ENCODE measurements at places on chromosomes 16 and 17.
A peak's percentile ranks its signal among the peaks of the same experiment; 100 is the strongest.

DNA sequence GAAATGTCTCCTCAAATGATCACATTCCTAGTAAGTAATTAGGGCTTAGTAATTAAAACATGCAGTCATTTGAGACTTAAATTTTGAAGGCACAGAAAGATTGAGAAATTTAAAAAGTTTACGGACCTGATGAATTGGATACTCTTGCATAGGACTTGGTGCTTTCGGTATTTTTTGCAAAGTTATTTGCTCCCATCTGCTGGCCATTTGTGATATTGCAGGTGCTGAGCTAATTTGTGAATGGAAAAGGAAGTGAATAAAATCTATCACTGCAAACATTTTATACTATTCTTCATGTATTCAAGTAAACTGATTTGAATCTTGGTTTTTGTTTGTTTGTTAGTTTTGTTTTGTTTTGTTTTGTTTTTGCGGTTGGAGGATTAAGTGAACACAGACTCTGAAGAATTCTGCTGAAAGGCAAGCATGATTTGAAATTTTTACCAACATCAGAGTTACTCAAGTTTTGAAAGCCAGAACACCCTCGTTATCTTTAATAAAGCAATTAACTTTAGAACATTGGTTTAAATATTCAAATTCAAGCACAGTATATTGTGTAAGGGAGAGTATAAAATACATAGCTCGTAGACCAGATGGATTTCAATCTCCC is 689.5 kb upstream of the RBFOX1 start:
- DNase-seq = peak; percentile 44

DNA sequence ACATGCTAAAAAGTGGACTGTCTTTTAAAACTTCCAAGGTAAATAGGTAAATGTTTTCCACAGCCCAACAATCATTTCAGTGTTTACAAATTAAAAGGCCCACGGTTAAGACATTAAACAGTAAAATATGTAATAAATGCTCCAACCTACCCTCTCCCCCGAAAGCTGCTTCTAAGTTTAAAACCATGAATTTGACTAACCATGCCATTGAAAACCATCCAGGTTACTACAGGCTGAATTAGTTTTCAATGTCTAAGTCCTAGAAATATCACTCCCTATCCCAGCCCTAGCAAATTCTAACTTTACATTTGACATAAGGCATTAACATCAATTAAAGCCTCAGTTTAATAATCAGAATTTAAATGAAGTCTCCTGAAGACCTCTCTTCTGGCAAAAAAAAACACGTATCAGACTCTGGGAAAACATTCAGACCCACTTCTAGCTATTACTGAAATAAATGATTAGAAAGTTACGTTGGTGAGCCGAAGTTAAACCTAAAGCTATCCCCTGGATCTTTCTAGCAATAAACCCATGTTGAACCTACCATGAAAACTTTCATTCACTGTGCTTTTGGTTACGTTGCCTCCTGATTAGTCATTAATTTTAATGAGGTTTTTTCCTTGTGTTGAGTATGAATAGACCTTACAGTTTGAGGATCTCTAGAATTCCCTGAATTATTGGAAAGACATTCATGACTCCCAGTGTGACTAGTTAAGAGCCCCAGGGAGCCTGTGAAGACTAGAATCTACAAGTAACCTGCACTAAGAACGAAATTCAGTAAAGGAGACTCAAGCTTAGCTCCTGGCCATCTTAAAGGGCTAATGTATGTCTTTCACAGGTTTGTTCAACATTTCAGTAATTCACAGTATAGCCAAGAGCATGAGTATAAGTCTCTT is 1.7 kb upstream of the POLG2 start:
- DNase-seq = no peak

- DNase-seq = no peak
These were observed 97.9 kb downstream of the HS3ST3B1 start for GRCh38 chr17:14398766-14399165.

DNA sequence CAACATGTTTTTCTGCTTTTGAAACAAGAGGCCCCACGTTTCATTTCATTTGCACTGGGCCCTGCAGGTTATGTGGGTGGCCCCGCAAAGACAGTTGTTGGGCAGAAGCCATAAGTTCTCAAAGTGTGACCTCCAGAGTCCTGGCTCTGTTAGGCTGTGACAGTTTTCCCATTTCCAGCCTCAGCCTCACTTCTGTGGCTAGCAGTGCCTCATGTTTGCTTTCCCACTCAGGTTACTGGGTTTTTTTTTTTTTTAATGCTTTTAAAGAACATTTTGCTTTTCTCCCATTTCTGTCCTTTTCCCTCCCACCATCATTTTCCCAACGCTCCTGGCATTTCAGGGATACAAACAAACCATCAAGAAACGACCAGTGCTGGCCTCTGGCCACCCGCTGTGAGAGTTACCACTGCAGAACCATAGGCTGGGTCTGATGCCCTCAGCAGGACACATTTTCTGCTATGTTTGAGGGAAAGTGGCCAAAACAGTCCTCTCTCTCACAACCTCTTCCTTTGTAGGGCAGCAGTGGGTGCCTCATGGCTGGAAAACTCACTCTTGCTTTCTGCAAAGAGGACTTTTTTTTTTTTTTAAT is 159.0 kb upstream of the MPHOSPH6 start:
- DNase-seq = no peak

DNA sequence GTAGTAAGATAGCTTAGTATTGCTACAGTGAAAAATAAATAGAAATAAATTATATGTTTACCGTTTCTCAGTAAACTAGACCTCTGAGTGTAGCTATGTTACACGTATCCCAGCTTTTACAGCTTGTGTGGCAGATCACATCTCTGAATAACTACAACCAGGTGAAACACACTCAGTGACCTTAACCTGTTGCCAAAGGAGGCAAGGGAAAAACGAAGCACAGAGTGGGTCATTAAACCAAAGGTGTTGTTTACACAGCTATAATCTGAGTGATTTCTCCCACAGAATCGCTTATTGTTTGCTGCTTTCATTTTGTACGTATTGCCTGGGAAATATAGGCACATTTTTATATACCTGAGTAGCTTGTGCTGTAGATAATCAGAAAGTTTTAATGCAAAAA is 688.2 kb upstream of the KIF2B start:
- no peak for DNase-seq

DNA sequence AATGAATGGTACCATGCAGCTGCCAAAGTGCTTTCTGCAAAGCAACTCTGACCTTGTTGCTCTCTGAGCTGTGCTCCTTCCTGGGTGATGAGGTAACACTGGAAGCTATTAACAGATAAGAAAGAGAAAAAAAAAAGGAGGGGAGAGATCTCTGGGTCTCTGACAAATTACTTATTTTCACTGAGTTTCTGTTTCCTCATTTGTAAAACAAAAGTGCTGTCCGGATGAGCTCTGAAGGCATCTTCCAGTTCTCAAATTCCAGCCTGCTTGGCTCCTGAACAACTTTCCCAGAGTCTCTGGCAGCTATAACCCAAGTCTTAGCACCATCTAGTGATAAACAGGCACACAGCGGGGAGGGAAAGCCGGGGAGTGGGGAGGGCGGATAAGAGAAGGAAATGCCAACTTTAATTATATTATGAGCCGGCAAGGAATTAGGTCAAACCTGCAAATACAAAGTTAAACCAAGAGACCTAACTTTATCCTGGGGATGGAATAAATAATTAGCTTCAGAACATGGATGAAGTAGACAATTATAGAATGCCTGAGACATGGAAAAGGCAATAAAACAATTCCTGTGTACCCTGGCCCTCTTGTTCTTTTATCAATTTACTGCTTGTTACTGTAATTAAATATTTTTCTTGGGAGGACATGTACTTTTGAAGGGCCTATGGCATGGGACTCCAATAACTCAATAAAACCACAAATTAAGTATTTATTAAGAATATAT is 61.3 kb upstream of the KIFC3 start:
- peak; percentile 78 for DNase-seq

DNA sequence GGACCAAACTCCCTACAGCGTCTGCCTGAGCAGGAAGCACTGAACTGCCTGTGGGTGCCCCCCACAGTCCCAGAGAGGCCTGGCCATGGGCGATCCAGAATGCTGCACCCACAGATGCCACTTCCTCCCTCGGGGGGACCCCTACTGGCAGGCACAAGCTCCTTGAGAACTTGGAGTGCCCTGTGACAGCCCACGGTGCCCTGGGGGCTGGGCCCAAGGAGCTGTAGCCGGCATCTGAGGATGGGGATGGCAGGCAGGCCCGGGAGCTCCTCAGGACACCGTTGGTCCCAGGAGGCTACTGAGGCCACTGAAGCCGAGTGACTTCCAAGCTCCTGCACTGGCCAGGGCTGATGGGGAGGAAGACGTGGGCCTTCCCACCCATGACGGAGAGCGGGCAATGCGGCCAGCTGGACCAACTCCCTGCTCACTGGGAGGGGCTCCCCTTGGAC is 15.1 kb upstream of the RASD1 start:
- no peak for DNase-seq

GRCh38 chr16:53708490-53708889 is 4.5 kb downstream of the FTO start:
- no peak for DNase-seq

DNA sequence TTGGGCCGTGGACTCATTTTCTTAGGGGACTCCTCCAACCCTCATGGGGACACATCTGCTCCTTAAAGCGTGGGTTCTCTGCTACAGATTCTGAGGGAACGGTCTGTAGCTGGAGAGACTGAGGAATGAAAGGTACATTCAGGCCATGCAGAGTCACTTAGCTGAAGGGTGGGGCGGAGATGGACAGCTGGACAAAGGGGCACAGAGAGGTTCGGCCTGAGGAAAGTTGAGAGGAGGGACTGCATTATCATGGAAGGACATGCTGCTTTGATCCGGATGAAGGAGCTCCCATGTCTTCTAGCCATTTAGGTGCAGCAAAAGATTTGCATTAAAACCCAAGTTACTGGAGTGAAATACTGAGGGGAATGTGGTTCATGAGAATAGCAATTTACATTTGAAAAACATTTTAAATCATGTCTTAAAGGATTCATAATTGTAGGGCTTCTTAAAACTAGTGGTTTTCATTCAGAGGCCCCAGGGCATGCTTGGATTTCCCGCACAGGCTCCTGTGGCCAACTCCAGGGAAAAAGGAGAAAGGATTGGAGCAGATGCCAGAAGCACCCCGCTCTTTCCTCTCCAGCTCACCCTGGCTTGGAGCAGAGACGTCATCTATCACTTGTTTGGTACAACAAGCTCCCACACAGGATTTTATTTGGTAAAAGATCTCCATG is 54.2 kb downstream of the CDRT4 start:
- DNase-seq = no peak

DNA sequence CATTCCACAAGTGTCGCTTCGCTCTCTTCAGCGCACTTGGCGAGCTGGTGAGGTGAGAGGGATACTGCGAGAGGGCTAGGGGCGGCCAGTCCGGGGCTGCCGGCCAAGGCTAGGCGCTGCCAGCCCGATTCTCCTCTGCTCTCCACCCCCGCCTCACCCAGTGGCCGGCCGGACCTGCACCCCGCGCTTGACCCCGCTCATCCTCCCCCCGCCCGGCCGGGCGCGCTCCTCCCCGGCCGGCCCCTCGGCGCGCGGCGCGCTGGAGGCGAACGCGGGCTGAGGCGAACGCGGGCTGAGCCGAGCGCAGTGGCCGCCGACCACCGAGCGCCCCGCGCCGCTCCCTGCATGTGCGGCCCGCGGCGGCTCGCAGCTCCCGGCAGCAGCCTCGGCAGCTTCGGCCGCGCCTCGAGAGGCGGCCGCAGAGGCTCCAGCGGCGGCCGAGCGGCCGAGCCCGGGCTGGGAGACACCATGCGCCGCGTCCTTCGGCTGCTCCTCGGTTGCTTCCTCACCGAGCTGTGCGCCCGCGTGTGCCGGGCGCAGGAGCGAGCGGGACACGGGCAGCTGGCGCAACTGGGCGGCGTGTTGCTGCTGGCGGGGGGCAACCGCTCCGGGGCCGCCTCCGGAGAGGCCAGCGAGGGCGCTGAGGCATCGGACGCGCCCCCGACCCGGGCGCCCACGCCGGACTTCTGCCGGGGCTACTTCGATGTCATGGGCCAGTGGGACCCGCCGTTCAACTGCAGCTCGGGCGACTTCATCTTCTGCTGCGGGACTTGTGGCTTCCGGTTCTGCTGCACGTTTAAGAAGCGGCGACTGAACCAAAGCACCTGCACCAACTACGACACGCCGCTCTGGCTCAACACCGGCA is at the start of gene SHISA9:
Gene SHISA9 (plus strand): TSS at position 2 of the 865 bp plus-strand sequence.
- DNase-seq = peak; percentile 12

- DNase-seq = no peak
These were observed 364.4 kb downstream of the XYLT1 start for GRCh38 chr16:17106243-17106791.

DNA sequence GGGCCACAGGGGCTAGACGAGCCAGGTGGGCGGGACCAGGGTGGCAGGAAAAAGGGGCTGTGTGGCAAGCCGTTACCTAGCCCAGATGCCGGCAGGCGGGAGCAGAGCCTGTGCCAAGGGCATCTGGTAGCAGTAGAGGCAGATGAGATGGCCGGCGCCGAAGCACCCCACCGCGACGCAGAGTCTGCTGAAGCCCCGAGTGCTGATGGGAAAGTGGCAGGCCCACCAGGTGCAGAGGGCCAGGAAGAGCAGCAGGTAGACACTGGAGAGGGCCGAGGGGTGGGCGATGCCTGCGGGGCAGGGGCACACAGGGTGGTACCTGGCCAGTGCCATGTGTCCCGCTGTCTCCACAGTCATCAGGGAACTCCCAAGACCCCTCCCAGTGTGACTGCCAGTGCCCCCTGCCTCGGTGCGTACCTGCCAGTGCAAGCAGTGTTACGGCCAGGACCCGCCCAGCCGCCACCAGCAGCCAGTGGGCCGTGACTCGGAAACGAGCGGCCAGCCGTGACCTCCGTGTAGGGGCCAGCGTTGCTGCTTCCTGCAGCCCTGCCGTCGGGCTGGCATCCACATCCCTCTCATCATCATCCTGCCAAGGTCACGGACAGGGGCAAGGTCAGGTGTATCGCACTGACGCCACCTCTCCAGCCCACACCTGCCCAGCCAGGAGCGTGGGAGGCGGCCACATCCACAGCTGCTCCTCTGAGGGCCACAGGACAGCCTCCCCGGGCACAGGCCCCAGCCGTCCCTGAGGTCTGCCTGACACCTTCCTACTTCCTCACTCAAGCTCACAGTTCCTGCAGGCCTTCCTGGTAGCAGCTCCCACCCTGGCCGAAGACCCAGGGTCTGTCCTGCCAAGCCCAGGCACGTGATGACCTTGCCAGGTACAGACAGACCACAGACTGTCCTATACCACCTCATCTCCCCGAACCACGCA is 32.1 kb downstream of the CTU2 start:
- DNase-seq = no peak
